ENCODE measurements at places on chromosomes 1 and 21.

DNA sequence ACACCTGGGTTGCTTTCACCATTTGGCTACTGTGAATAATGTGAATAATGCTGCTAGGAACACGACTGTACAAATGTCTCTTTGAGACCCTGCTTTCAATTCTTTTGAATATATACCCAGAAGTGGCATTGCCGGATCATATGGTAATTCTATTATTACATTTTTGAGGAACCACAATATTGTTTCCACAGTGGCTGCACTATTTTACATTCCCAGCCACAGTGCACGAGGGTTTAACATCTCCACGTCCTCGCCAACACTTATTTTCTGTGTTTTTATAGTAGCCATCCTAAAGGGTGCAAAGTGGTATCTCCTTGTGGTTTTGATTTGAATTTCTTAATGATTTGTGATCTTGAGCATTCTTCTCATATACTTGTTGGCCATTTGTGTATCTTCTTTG is 15.7 kb downstream of the FHAD1 start:
- no peak for DNase-seq

DNA sequence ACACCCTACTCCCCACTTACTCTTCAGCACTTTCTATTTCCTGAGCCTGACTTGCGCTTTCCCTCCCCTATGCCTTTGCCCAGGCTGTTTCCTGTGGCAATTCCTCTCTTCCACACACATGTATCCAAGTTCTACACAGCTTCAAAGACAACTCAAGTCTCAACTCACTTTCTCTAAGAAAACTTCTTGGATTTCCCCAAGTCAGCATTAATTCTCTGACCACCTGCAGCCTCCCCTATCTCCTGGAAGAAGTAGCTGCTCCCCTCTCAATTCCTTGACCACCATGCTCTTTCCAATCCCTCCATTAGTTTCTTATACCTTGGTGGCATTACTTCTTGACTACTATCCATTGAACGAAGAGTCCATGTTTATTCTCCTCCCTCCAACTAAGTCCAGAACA is 42.8 kb downstream of the NMNAT2 start:
- no peak for DNase-seq

DNA sequence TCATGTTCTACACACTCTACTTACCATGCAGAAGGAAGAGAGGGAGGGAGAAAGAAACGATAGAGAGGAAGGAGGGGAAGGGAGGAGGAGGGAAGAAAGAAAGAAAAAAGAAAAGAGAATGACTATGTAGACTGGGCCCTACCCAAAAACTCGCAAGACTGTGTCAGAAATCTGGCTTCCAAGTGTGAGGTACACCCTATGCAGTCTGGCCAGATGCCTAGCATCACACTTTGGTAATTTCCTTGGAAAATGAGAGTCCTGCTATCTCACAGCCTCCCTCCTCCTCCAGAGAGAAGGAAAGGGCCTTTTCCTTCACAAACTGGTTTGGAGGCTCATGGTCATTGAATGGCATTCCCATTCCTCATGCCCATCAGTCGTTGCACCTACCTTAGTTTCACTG is 86.4 kb upstream of the LRRC8D start:
- no peak for DNase-seq

DNA sequence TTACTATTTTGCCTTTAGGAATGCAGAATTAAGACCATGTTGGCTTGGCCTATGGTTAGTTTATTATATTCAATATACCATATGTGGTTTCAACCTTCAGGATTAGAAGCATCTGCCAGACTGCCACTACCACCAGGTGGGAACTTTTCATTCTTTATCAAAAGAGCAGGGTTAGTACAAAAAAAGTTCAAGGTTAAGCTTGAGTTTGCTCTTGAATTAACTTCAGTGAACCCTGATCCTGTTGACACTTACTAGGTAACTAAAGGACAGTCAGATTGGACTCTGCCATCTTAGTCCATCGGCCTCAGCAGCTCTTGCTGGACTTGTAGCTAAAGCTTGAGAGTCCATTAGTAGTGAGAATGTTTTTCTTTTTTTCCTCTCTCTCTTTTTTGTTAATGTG is 22.1 kb downstream of the CLIC4 start:
- DNase-seq, result no peak

- no peak for DNase-seq
Observed at GRCh38 chr1:213683529-213683928, 304.2 kb upstream of the PROX1 start.

DNA sequence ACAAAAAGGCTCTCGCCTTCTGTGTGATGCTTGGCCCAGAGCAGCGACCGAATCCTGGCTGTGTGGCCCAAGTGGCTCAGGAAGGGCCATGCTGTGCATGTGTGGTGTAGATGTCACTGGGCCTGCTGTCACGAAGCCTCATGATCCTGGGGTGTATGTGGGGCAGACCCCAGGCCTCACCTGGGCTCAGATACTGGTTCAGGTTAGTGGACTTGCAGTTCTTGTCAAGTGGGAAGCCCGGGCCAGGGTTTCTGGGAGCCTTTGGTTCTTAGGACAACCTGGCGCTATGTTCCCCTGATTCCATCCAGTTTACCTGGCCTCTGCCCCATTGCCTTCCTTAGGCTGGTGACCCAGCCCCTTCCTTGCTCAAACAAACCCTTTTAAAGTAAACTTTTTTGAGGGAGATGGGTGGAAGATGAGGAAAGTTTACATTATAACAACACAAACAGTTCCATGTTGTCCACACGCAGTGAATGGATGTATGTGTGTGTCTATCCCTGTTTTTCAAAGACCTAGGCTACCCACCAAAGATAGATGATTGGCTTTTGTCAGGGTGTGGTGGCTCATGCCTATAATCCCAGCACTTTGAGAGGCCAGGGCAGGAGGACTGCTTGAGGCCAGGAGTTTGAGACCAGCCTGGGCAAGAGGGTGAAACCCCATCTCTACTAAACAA is 84.3 kb downstream of the UCK2 start:
- no peak for DNase-seq

GRCh38 chr1:194846488-194846887 is 1660.1 kb upstream of the B3GALT2 start:
- DNase-seq, result no peak

DNA sequence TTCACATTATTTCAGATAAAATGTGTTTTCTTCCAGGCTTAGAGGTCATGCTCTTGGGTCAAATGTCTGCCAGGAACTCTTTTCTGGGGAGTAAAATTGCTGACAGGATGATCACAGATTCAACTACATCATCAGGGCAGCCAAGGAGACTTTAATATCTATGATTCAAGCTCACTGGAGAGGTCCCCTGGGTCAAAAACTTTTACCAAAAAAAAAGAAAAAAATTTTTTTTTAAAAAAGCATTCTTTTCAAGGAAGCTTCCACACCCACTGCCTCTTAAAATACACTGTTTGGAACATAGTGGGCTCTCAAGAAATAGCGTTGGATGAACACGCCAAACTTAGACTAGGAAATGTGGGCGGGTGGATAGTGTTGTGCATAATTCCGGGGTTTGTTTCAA is 81.3 kb downstream of the TIAM1 start:
- no peak for DNase-seq

DNA sequence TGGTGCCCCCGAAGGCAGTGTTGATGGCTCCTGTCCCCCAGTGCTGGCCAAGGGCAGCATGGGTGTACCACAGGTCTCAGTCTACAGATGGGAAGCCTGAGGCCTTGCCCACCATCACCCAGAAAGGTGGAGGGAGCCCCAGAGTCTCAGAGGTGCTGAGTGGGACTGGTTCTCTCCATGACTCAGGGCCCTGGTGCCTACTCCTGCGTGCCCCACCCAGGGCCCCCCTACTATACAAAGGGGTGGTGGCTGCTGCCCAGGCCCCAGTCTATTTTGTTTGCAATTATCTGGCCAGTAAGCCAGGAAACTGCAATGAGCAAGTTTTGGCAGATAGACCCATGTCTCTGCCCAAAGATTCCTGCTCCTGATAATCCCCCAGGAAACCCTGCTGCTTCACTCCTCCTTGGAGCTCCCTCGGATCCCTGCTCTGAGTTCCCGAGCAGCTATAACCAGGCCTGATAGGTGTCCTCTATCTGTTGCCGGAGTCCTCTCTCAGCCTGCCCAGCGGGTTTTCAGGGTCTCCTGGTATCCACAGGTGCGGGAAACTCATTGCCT is 41.7 kb downstream of the EDN2 start:
- no peak for DNase-seq

DNA sequence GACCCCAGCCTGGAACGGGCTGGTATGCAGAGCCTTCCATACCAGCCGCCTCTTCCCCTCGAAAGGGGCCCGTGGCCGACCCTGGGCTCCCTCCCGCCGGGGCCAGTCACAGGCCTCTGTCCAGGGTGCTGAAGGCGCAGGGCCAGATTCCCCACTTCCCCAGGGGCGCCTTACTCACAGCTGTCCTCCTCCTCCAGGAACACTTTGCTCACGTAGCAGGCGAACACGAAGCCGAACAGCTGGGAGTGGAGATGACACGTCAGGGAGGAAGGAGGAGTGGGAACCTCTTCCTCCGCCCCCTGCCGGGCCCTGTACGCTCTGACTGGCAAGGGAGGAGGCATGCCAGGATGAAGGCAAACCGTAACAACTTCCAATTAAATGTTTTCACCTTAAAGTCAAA is 57.3 kb downstream of the NKAIN1 start:
- peak; percentile 10 for DNase-seq

DNA sequence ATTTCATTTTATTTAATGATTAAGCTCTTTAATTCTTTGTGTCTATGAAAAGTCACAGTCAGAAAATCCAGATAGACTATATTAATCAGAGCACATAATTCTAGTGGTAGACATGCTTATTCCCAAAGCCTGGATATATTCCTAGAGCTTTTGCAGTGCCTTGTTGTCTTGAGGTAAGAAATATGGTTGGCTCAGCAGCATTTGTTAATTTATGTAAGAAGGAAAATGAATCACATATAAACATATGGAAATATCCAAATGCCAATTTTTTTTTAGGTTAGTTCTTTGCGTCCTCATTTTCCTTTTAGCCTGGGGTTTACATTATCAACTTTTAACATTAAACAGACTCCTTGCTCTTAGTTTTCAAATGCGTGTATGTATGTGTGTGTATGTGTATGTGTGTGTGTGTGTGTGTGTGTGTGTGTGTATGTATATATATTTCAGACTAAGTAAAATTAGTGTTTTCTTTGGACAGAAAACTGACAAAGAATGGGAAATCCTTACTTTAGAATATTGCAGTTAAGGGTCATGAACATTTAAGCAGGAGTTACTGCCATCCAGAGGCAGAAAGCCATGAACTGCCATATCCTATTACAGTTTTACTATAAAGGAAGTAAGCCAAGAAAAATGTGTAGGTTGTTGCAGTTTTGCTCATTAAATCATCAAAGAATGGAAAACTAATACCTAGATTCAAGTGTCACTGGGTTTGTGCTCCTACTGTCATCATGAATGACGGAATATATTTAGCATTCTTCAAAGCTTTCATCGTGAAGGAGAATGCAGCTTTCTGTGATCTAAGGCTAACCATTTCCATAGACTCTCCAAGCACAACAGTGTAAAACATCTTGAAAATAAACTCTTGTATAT is 477.1 kb upstream of the NR5A2 start:
- DNase-seq, result no peak

DNA sequence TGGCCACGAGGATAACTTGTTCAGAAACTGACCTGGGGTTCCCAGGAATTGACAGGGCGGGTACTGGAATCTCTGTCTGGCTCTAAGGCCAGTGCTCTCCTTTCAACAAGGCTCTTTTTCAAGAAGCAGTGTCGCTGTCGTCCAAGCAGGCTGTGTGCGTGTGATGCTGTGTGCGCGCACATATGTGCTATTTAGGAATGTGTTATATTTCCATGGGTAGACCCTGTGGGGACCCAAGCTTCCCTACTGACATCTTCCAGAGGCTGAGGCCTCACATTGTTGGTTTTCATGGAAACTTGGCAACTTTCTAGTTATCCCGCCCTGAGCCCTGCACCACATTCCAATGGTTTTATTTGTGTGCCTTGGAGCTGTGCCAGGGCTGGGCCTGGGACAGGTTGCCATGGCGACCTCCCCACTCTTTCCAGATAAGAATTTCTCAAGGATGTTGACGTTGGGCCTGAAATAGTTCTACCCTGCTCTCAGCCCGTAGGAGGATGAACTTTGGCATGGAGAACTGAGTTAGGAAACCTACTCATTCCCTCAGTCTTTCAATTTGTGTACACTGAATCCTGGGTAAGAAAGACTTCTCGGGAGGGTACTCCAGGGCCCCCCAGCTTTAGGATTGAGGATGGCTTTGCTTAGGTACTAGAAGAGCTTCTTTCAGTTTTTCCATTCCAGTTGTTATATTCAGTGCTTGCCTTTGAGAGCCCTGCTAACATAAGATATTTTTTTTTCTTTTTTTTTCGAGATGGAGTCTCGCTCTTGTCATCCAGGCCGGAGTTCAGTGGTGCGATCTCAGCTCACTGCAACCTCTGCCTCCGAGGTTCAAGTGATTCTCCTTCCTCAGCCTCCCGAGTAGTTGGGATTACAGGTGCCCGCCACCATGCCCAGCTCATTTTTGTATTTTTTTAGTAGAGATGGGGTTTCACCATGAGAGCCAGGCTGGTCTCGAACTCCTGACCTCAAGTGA is 38.8 kb upstream of the SRSF10 start:
- peak; percentile 10 for DNase-seq

DNA sequence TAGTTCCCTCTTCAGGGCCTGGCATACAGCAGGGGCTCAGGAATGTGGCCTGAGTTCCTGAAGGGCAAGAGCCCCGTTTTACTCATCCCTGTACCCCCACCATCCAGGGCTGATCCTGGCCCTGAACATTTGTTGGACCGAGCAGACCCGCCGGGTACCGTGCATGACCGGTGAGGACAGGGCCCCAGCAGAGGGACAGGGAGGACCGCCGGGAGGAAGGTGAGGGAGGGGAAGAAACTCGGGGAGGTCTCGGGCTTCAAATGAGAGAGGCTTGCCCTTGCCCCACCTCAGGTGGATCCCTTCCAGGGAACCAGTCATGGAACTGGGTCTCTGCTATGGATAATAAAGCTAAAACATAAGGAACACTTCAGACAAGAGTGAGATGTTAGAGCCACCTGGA is 167.8 kb upstream of the KLHDC7A start:
- DNase-seq, result no peak

DNA sequence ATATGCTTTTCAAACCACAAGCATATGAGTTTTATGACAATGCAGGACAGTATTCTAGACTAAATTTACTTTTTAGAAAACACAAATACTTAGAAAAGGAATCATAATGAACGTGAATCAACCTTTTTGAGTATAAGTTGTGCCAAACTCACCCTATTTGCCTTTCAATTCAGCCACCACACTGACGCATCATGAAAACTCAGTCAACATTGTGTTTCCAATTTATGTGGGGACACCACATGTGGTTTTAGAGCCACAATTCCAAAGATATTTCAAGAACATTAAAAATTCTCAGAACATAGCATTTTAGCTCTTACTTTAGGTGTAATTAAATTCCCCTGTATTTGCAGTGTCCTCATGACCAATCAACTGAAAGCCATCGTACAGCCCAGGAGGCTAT is 118.8 kb downstream of the PTBP2 start:
- no peak for DNase-seq
